ENCODE measurements at places on chromosomes 11 and 22. TPM values are rescaled to one million over a fixed set of nuclear protein-coding genes. Genes with fewer than 3 reads are reported as not detected.

- peak; percentile 83 for DNase-seq
These were observed at the start of gene MTFP1 for GRCh38 chr22:30425616-30426387. Gene MTFP1 (plus strand): TSS chr22:30425768. CDS start chr22:30425880, 112 bp downstream.

GRCh38 chr11:116172851-116173250 is 599.9 kb downstream of the BUD13 start:
- no peak for DNase-seq

- no peak for DNase-seq
These were observed 32.9 kb upstream of the HORMAD2 start for GRCh38 chr22:30047364-30047738.

The HBB gene
- total RNA-seq = not detected

The PGA5 gene
- total RNA-seq = 0.30 TPM

Data from WTC11 (cell line).